ENCODE measurements at places on chromosomes 13 and 19. TPM values are rescaled to one million over a fixed set of nuclear protein-coding genes. Genes with fewer than 3 reads are reported as not detected.

DNA sequence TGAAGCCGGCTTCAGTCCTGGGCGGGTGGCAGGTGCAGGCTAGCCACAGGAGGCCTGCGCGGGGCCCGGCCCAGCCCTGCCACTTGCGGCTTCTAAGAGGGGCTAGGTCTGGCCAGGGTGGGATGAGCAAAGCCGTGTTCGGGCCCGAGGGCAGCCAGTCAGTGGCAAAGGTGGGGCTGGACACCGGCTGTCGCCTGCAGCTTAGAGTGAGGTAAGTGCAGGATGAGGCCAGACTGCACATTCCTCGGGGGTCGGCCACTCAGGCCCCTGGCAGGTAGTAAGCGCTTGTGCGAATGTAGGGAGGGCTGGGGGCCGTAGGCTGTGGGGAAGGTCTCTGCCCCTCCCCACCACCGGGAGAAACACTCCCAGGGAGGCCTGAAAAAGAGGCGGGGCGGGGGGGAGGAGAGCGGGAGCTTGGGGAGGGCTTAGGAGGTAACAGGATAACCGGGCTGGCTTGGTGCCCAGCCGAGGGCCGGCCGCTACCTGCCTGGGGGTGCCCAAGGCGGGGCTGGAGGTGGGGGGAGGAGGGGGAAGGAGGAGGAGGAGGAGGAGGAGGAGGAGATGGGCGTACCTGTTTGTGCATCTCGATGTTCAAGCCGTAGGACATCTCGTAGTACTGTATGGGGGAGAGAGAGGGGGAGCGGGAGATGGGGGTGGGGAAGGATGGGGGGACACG is 6.4 kb downstream of the TLE5 start:
- no peak for DNase-seq

DNA sequence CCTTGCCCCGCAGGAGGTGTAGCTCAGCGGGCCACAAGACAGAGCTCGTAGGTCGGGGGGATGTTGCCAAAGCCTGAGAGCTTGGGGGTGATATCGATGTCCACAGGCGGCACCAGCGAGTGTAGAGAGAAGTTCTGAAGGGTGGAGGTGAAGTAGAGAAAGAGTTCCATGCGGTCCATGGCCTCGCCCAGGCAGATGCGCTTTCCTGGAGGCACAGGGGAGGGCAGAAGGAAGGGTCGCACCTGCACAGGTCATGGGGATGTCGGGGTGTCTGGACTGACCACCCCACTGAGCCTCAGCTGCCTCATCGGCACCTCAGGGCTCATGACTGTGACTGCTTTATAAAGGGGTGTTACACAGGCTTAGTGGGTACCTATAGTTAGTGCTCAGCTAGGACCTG is 37.8 kb upstream of the CYP2A13 start:
- no peak for DNase-seq

GRCh38 chr19:54435551-54436016 is 13.4 kb upstream of the LENG8 start:
- DNase-seq: no peak

- peak; percentile 78 for DNase-seq
These were observed 13.6 kb downstream of the PIN1 start for GRCh38 chr19:9848762-9849161.

- no peak for DNase-seq
These were observed 997 bp upstream of the CACNG8 start for GRCh38 chr19:53961523-53962356.

DNA sequence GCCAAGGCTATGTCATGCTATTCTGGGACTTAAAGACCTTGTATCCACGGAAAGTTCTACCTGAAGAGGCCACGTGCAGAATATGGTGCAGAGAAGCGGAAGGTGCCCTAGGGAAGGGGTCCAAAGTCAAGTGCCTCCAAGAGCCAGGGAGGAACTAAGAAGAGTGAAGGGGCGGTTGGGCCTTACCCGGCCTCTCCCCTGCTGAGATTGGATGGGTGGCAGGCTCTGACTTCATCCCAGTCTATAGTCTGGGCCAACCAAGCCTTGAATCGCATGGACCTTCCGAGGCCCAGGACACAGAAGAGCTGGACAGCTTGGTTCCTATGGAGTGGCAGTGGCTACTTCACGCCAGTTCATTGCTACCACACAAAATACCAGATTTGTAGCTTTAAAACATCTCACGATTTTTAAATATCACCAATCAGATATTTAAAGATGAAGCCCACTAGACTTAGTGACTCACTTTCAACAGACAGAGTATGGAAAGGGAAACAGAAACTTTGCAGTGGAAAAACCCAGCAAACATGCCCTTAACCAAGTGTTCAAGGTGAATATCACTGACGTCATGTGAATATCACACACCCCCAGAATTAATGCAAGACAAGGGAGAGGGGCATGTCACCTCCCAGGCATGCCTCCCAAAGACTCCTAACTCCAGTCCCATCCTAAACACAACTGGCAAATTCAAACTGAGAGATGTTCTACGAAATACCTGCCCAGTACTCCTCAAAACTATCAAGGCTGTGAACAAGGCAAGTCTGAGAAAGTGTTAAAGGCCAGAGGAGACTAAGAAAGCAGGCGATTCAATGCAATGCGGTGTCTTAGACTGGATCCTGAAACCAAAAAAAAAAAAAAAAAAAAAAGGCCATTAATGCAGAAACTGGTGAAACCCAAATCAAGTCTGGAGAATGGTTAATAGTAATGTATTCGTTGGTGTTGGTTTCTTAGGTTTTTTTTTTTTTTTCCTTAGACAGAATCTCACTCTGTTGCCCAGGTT is 10.2 kb downstream of the C19orf12 start:
- no peak for DNase-seq

DNA sequence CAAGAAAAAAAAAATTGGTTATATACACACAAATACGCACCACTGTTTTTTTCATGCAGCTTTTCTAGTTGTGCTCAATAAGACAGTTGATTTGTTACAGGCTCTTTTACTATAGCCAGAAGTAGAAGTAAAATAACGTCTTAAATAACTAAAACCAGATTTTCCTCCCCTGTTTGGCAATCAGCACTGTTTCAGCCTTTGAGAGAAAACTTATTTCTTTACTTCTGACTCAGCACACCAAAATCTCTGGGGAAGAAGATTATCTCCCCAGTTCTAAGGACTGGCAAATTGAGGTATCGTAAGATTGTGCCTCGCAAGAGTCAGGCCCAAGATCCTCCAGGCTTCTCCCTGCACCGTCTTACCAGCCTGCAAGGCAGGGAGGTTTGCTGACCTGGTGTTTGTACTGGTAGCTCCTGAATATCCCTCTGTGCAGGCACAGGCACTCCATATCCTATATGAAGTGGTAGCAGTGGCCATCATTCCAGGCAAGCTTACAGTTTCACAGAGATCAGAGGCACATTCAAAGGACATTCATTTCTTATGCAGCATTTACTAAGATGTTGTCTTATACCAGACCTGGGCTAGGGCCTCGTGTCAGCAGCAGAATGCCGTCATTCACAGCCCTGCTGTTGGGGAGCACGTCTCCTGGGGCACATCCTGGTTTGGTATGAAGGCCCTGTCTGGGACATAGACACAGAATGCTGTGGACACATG is 268.2 kb downstream of the ZNF536 start:
- DNase-seq: no peak

DNA sequence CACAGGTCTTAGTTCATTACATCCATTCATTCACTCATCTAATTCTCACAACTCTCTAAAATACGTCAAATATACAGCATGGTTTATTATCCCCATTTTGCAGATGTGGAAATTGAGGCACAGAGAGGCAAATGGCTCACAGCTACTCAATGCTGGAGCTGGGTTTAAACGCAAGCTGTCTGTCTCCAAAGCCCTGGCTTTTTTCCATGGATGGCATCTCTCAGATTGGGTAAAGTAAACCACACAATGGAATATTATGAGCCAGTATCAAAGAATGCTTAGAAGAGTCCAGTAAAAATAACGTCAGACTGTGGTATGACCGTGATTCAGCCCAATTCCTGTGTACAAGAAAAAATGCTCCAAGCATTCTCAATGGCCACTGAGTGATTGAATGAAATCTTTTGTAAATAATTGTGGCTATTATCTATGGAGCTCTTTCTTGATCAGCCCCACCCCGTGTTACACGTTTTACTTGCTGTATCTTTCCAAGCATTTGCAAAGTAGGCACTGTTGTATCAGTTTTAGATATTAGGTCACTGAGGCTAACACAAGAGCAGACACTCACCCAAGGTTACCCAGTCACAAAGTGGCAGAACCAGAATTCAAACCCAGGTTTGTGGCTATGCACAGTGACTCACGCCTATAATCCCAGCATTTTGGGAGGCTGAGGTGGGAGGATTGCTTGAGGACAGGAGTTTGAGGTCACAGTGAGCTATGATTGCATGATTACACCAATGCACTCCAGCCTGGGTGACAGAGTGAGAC is 5.5 kb upstream of the ACP7 start:
- no peak for DNase-seq

Gene OR7A17
- not detected for total RNA-seq

Gene LRFN3
- 29.3 TPM for total RNA-seq
